ENCODE measurements at places on chromosomes 3 and 15.

DNA sequence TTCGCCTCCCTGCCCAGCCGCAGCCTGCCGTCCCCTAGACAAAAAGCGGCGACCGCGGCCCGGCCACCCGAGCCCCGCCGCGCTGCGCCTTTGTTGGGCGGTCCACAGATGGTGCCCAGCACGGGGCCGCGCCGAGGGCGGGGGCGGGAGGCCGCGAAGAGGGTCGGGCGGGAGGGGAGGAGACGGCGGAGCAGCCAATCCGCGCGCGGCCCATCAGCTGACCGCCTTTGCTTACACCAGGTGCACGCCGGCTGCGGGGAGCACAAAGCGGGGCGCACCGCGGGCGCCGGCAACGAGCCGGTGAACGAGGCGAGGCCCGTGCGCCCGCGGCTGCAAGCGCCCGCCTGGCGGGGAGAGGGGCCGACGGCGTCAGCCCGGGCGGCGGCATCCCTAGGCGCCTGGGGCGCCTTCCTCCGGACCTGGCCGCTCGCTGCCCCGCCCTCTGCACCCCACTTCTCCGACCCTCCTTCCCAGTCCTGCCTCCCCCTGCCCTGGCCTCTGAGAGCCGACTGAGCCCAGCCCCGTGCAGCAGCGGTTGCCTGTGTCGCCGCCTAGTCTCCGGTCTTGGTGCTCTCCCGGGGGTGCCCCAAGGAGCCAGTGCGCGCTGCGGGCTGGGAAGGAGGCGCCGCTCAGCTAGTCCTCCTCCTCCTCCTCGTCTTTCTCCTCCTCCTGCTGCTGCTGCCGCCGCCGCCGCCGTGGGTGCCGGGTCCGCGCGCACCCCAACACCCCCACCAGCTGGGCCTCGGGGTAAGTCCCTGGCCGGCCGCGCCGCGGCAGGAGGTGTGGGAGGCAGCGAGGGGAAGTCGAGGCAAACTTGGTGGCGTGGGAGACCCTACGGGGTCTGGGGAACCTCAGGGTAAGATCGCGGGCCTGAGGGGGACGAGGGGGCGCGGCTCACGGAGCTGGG, at the start of gene LRRN1:
Gene LRRN1 (plus strand): TSS at position 259 of the 907 bp plus-strand sequence. CDS start 45,211 bp downstream, outside the sequence.
- peak; percentile 57 for DNase-seq

DNA sequence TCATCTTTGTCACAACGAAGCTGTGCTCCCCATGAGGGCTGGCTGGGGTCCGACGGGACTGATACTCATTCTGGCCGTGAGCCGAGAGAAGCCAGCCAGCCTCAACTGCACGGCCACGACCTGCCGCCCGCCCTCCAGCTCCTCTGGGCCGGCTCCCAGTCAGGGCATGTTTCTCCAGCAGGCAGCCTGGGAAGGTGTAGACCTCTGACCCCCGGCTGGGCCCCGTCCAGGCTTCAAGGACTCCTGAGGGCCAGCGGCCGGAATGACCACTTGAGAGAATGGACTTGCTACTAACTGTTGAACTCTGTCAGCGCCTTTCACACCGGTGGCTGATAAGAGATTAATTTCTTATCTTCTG, 18.1 kb upstream of the MUC4 start:
- no peak for DNase-seq

GRCh38 chr15:67859331-67859946, 19.6 kb upstream of the RNU6-1 start:
- DNase-seq, result no peak

DNA sequence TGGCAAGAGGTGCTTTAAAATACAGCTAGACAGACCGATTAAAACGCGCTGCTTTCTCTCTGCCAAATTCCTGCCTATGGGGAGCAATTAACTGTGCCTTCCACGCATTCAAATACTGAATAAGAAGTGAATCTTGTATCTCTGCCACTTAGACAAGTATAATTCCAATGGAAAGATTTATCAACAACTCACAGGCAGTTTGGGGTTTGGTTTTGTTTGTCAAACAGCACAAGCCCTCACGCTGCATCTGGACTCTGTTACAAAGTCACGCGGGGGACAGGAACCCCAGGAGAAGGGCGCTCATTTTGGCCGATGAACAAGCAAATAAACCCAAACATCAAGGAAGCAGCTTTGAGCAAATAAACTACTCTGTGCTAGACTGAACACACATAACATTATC, 61.8 kb upstream of the TMCO5A start:
- DNase-seq, result no peak

- no peak for DNase-seq
These were observed 11.1 kb upstream of the SATB1 start for GRCh38 chr3:18436213-18436612.

DNA sequence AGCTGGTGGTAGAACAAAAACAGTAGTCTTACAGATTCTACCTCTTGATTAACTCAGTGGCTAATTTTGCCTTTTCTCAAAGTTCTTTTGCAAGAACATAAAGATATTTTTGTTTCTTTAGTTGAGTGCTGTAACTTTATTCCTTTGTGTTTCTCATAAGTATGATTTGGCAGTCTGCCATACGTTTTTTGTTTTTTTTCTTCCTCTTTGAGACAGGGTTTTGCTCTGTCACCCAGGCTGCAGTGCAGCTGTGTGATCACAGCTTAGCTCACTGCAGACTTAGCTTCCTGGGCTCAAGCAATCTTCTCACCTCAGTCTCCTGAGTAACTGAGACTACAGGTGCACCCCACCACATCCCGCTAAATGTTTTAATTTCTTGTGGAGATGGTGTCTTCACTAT, 22.4 kb downstream of the B3GNT5 start:
- peak; percentile 55 for DNase-seq

DNA sequence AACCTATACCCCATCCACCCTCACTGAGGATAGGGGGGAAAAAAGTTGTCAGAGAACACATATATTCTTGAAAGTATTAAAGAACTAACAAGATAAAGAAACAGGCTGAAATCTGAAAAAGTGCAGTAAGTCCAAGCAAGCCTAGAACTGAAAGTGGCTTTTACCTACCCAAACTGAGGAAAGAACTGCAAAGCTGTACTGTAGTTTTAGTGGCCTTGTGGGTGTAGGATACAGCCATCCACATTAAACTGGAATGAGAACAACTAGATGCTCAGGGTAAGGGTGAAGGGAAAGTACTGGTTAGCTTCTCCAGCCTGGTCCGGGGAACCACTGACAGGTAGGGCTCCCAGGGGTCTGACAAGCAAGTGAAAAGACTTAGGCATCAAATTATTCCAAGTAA, 10.1 kb downstream of the UBP1 start:
- no peak for DNase-seq

Measured in small intestine (tissue), 16 donors.